LHCN-M2 (cell line): ENCODE measurements at places on chromosomes 6 and 20.

GRCh38 chr6:54515013-54515412 is 206.8 kb downstream of the TINAG start:
- DNase-seq, result peak; percentile 10

- peak; percentile 56 for DNase-seq
These were observed 1.5 kb downstream of the LEMD2 start for GRCh38 chr6:33787346-33787953.

DNA sequence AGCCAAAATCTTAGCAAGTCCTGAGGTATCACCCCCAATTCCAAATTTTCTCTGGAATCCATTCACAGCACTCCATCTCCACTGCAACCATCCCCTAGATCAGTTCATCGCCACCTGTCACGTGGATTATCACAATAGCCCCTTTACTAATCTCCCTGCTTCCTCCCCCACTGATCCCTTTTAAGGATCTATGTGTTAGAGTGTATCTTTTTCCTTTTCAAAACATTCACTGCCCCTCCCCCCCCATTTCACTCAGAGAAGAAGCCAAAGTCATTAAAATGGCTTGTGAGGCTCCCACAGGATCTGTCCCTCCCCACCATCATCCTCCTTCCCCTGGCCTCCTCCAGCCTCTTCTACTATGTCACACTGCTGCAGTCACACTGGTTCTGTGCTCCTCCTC is 18.4 kb upstream of the SPAG4 start:
- no peak for DNase-seq

DNA sequence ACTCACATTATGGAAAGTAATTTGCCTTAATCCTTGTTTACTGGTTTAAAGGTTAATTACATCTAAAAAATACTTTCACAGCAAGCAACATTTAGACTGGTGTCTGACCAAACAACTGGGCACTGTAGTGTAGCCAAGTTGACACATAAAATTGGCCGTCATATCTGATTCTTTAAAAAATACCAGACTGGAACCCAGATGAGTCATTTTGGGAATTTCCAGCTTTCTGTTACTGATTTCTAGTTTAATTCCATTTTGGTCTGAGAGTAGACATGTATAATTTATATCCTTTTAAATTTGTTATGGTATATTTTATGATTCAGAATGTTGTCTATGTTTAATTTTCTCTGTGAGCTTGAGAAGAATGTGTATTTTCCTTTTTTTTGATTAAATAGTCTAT is 44.1 kb downstream of the SCP2D1 start:
- no peak for DNase-seq

GRCh38 chr20:14332866-14333265 is 4.5 kb downstream of the FLRT3 start:
- DNase-seq, result no peak

DNA sequence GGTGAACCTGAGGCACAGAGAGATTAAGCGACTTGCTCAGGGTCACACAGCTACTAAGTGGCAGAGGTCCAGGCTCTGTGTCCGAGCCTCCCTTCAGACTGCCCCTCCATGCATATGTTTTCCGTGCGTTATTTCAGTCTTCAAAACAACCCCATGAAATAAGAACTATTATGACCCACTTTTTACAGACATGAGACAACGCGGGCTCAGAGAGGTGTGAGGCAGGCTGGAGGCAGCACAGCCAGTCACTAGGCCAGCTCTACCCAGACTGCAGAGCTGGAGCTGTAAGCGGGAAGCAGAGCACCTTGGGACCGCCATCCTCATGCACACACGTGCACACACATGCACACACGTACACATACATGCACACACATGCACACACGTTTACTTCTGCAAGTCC is 62.3 kb downstream of the PSMG4 start:
- no peak for DNase-seq

GRCh38 chr6:14306151-14306906 is 188.8 kb downstream of the CD83 start:
- no peak for DNase-seq

GRCh38 chr6:12419631-12420272 is 129.6 kb downstream of the EDN1 start:
- DNase-seq, result no peak

- DNase-seq, result peak; percentile 53
These were observed 46.6 kb upstream of the CCN6 start for GRCh38 chr6:112007254-112007653.

GRCh38 chr6:28530777-28531176 is 5.1 kb downstream of the GPX5 start:
- no peak for DNase-seq

DNA sequence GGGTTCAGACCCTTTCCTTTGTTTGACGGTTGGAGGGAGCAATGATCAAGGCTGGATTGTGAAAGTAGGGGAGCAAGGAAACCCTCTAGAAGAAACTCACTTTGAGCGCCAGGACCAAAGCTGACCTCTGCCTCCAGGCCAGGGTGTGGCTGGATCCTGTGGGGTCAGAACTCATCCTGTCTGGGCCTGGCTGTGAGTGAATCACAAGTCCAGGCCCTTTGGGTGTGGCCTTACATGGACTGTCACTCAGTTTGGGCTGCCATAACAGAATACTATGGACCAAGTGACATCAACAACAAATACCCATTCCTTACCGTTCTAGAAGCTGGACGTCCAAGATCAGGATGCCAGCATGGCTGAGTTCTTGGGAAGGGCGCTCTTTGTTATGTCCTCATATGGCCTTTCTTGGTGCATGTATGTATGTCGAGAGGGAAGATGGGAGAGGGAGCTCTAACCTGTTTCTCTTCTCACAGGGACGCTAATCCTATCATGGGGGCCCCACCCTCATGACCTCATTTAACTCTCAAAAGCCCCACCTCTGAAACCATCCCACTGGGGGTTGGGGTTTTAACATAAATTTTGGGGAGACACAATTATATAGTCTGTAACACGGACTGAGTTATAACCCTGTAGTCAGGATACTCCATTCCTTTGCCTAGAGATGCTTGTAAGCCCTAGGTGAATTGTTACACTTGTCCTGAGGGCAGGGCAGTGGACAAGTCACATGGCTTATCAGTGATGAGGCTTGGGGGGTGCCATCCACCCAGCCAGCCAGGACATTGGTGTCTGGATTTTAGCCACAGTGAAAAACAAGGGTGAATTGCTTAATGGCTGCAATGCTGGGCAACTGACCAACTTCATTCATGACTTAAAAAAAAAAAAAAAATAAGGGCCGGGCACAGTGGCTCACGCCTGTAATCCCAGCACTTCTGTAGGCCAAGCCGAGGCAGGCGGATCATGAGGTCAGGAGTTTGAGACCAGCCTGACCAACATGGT is 80.0 kb downstream of the TRMT11 start:
- no peak for DNase-seq

- no peak for DNase-seq
These were observed 2.4 kb downstream of the CMTR1 start for GRCh38 chr6:37435373-37435772.

GRCh38 chr6:19632786-19633185 is 204.4 kb upstream of the ID4 start:
- DNase-seq, result no peak

- DNase-seq, result peak; percentile 18
These were observed 45.7 kb downstream of the SCGN start for GRCh38 chr6:25697537-25698340.

DNA sequence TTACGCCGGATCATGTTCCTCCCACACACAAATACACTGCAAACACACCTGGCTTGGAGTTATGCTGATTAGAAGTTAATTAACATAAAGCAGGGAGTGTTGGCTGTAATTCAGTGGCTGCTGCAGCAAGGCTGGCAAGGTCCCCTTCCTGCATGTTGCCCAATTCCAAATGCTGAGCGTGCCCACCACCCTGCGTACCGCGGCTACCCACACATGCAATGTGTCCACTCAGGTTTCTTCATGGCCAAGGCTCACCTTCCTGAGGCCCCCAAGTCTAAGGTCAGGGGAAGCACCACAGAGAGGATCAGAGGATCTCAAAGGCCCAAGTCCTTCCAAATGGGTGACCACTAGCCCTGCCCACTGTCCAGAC is 11.6 kb upstream of the PRND start:
- no peak for DNase-seq

DNA sequence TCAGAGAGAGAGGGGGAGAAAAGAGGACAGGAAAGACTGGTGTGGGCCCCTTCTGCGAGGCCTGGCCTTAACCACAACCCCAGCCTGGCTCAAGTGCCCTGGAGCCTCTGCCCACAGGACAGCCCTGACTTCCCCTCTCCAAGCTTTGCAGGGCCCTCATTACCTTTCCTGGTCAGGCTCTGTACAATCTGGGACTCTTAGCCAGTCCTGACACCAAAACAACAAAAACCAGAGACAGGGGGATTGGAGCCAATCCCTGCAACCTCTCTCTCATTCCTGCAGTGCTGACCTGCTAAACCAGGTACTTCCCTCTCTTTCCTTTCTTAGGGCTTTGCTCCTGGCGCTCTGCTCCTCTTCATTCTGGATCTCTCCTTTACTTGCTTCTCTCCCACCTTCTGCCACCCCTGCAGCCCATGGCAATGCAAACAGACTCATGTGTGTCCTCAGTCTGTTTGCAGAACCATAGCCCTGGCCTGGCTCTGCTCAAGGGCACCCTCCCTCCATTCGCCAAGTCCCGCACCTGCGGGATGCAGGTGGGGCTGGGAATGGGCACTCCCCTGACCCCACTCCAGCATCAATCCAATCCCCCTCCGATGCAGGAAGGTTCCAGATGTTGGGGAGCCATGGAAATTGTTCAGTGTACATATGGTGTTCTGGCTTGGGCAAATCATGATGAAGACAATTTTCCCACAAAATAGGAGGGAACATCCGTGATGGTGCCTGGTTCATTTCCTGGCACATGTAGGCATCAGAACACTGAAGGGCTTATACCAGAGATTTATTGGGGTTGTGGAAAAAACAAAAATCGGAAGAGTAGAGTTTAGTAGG is 38.1 kb downstream of the RPP40 start:
- DNase-seq, result no peak

- no peak for DNase-seq
These were observed 40.2 kb upstream of the RBM24 start for GRCh38 chr6:17240803-17241500.

- no peak for DNase-seq
These were observed 8.8 kb upstream of the TRIM31 start for GRCh38 chr6:30121446-30122366.

DNA sequence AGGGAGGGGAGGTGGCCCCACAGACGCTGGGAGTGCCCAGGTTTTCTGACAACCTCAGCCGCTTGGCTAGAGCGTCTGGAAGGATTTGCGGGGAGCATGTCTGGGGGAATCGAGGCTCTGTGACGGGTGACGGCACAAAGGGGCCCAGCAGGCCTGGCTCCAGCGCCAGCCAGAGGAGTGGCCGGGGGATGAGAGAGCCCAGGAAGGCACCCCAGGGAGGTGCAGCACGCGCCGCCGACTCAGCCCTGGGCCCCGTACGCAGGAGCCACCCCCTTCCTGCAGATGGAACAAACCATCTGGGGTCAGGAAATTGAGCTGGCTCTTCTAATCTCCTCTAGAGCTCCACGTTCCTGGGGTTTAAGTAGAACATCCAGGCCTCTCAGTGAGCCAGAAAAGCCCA is 5.9 kb upstream of the SLCO4A1 start:
- DNase-seq, result no peak

- DNase-seq, result no peak
These were observed 48.7 kb upstream of the FAM83D start for GRCh38 chr20:38877483-38877882.

GRCh38 chr20:4601630-4602296 is 119.9 kb upstream of the PRND start:
- DNase-seq, result peak; percentile 54

- DNase-seq, result no peak
These were observed 107.5 kb downstream of the TAF4 start for GRCh38 chr20:61957961-61958715.

- no peak for DNase-seq
These were observed 382.0 kb downstream of the TFAP2B start for GRCh38 chr6:51200676-51201075.

DNA sequence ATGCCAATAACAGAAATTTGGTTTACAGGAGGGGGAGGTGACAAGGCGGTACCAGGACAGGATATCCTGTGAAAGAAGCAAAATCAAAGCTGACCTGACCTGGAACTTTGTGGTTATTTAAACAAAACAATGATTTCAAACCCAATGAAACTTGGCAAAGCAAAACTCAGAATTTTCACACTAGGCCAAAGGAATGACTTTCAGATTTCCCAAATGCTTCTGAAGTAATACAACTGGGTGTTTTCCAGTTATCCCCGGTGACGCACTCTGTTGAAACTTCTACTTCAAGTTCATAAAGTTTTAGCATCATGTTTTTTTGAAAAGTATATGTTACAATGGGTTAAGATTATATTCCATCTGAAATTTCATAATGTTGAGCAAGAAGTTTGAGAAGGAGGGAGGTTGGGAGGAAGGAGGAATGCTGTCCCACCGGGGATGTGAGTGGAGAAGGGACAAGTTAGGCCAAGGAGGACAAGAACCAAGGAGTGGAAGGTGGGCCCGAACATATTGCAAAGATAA is 78.1 kb upstream of the TRAF3IP2 start:
- DNase-seq, result peak; percentile 77

GRCh38 chr6:155201461-155202226 is 62.2 kb upstream of the CLDN20 start:
- peak; percentile 80 for DNase-seq

DNA sequence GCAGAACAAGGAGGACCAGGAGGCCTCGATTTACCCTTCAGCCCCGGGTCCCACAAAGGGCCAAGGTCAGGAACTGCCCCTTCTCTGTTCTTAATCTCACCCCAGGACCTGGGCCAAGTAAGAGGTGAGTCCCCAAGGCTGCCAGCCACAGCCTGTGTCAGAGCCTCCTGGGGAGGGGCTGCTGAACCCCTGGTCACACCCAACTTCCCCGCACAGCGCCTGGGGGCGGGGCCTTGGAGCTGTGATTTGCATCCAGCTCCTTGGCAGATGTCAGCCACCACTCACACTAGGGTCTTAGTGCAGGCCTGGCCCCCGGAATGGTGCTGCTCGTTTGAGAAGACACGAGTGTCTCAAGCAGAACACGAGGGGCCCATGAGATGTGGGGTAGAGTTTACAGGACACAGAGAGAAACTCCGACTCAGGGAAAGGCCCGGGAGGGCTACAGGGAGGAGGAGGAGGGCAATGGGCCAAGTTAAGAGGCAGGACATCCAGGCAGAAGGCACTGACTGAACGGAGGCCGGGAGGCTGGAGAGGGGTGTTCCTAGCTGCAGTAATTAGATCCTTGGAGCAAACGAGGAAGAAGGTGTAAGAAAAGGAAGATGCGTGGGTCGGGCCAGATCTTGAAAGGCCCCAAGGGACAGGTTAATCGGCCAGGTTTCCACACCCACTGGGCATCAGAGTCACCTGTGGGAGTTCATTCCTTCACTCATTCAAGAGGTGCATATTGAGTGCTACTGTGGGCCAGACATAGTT is 26.9 kb downstream of the ZBP1 start:
- no peak for DNase-seq
